ENCODE measurements at places on chromosomes 6 and 20.

GRCh38 chr6:120938876-120939472 lies 395.3 kb downstream of the TBC1D32 start:
- DNase-seq: no peak

GRCh38 chr6:31122791-31123706 lies 2.8 kb upstream of the CDSN start:
- no peak for DNase-seq

- DNase-seq: no peak
Observed at GRCh38 chr6:142276256-142276655, 25.6 kb upstream of the ADGRG6 start.

DNA sequence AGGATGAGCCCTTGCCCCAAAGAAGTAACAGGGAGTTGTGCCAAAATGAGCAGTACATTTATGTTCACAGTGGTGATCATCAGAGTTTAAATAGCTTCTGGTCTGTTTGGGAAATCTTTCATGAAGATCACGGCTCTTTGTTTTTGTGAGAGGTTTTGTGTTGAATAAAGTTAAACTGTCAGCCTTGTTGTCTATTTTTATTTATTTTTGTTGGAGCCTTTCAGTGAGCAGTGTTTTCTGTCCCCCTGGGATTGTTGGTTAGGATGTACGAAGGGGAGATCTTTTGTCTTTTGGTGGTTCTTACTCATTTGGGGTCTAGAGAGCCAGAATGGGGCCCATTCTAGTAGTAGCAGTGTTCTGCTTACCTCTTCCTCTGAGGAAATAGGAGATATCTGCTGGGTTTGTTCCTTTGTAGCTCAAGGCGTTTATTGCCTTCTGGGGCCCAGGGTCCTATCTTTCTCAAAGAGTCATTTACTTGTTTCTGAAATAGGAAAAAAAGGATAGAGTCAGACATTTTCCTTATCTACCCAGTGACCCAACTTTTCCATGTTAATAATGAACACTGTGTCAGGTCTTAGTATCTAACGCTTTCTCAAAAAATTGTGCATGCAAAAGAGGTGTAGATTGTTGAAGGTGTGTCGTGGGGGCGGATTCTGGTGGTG lies 157.4 kb downstream of the JARID2 start:
- DNase-seq: no peak

GRCh38 chr6:5851261-5851757 lies 155.4 kb downstream of the NRN1 start:
- peak; percentile 21 for DNase-seq

DNA sequence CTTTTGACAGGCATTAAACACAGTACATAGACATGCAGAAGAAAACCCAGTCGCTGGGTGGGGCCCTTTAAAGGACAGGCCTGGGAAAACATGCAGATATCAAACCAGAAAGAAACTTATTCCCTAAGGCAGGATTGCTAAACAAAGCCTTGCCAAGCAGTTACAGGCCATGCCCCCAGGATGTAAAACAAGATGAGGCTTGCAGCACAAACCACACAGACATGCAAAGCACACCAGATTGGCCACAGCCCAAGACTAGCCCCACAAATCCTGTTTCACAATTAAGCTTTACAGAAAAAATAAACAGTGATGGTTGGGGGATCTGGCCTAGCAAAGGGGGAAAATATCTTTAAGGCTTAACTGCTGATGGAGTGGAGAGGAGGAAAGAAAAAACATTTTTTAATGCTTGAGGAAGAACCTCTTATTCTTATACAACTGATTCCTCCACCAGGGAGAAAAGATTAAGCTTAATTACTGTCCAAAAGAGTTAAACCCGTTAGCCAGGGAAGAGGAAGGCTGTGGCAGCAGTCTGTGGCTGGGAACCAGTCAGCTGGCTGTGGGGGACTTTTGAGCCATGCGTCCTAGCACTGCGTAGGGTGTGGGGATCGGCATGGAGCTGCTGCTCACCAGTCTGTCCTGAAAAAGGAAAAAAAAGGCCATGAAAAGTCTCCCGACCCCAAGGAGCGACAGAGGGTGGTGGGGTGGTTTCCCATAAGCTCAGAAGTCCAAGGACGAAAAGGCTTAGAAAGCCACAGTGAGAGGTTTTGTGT lies 28.4 kb downstream of the COL19A1 start:
- no peak for DNase-seq

DNA sequence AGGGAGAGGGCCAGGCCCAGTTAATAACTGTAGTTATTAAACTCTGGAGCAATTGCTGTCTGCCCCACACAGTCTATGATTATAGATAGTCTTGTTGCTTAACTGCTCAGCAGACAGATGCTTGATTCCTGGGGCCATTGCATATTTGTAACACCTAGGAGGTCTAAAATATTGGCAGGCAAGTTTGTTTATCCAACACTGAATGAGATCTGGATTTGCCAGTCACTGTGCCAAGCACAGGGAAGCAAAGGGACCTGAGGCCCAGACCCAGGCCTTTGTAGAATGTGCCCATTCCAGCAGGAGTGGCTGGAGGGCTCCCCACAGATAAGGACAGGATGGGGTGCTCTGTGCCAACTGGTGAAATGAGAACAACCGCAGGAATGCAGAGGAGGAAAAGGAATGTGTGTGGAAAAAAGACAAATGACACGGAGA lies 17.6 kb upstream of the ENTPD6 start:
- DNase-seq: no peak
